ENCODE measurements at places on chromosomes 1 and 21.
A peak's percentile ranks its signal among the peaks of the same experiment; 100 is the strongest.

GRCh38 chr1:3133686-3134085 is 64.7 kb downstream of the PRDM16 start:
- DNase-seq, result peak; percentile 26

DNA sequence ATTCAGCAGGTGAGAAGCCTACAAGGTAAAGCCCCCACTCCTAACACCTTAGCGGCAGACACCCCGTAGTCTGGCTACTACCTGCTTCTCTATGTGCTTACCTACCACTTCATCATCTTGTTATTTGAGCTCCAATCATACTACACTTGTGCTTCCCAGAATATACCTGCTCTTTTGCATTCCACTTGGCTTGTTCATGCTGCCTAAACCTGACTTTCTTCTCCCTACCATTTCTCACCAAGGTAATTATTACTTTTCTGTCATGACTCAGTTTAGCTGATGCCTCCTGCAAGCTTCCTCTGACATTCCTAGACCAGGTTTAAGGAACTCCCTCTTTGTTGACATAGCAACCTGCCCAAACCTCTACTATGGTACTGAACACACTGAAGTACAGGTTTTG is 495.6 kb upstream of the C1orf87 start:
- no peak for DNase-seq

- no peak for DNase-seq
These were observed 33.0 kb upstream of the ACTRT2 start for GRCh38 chr1:2988256-2988655.

- DNase-seq, result no peak
These were observed 148.0 kb upstream of the LMO4 start for GRCh38 chr1:87180682-87181081.

GRCh38 chr1:30322859-30323257 is 400.5 kb downstream of the MATN1 start:
- DNase-seq, result no peak
